ENCODE measurements at places on chromosomes 3 and 15.
A peak's percentile ranks its signal among the peaks of the same experiment; 100 is the strongest.

- no peak for DNase-seq
Observed at GRCh38 chr3:127753898-127754410, 68.4 kb downstream of the MGLL start.

DNA sequence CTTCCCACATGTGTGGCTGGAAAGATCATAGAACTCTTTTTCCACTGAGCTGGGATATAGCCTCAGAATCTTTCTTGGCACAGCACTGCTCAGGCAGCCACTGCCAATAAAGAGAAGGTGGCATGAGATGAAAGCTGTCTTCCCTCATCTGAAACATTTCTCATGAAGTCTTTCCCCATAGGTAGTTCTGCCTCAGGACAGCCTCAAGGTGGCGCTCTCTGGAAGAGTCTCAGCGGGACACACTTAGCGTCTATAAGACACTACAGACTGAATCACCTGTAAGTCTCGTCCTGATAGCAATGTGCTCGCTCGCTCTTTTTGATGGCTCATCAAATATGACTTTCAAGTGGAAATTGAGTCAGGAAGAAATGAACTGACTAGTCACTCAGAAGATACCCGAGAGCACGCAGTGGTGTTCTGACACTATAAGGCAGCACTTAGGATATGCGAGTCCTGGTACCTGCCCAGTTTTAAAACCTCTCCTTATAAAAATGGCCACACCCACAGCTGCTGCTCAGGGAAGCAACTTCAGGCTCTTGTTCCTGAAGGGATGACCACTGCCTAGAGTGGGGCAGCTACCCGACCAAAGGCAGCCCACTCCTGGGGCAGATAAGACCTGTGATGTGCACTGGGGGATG, 269.5 kb downstream of the SUCLG2 start:
- no peak for DNase-seq

DNA sequence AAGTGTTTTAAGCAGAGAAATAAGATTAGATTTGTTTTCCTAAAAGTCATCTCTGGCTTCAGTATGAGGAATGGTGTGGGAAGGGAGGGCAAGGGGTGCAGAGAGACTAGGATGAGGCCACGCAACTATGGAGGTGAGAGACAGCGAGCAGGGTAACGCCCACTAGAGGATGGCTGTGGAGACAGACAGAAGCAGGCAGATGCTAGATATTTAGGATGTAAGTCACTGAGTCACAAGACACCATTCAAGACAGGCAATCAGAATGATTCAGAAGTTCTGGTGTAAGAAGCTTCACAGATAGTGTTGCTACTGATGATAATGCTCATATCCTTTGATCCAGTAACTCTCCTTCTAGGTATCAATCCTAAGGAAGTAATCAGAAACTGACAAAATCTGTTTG, 19.1 kb downstream of the HSPBAP1 start:
- no peak for DNase-seq

DNA sequence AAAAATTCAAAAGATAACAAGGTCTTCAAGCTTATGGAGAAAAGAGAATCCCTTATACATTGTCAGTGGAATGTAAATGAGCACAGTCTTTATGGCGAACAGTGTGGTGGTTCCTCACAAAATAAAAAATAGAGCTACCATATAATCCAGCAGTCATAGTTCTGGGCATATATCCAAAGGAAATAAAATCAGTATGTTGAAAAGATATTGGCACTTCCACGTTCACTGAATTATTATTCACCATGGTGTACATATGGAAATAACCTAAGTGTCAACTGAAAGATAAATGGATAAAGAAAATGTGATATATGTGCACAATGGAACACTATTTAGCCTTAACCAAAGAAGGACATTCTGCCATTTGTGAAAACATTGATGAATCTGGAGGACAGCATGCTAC, 1161.2 kb downstream of the ROBO2 start:
- DNase-seq = no peak

GRCh38 chr15:96293441-96293840, 37.1 kb upstream of the NR2F2 start:
- no peak for DNase-seq

DNA sequence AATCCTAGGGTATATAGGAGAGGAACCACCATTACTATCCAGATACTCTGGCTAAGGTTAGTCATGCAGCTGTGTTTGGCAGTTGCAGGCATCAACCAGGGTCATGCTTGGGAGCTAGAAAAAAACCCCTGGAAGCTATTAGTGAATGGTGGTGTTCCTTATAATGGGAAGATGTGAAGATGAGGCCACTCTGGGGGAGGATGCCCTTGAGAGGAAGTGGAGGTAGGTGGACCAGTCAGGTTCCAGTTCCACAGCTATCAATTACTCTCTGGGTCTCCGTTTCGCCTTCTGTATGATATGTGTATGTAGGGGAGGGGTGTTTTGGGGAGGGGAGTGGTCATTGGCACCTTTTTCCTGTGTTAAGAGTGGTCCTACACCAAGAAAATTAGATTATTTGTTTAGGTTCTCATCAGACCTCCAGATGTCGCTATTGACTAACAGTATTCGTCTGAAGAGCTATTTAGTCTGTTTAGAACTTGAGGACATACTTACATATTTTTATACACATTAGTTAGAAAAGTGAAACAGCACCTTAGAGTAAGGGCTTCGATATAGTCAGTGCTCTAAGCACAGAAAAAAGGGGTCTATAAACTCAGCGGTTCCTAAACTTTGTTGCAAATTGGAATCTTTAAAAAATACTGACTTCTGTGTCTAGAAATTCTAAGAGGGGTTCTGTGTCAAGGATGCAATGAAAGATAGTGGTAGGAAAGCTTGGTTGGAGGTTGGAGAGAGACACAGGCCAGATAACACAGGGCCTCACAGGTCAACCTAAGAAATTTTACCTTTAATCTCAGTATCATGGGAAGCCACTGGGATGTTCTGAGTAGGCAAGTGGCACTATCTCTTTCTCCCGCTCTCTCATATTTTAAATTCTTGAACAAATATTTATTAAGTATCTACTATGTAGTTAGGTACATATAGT, 9.1 kb upstream of the HPS3 start:
- DNase-seq = no peak

DNA sequence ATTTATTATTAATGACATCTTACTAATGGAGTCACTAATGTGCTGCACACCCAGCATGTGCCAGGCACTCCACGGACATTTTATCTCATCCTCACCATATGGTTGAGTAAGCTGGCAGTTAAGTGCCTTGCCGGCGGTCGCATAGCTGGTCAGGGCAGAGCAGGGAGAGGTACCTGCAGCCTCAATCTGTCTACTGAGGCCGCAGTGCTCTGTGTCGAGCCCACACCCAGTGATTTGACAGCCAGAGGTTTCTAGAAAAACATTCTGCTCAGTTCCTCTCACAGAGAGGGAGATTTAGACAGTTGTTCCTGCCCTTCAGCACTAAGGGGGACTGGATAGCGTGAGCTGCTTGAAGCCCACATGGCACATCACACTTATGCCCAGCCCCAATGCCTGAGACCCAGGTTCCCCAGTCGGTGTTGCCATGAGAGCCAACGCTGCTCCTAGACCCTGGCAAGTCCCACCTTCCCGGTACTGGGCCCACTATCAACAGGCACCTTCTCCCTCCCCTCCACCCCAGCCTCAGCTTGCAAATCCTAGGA, 2.6 kb downstream of the LIPC start:
- DNase-seq = no peak

DNA sequence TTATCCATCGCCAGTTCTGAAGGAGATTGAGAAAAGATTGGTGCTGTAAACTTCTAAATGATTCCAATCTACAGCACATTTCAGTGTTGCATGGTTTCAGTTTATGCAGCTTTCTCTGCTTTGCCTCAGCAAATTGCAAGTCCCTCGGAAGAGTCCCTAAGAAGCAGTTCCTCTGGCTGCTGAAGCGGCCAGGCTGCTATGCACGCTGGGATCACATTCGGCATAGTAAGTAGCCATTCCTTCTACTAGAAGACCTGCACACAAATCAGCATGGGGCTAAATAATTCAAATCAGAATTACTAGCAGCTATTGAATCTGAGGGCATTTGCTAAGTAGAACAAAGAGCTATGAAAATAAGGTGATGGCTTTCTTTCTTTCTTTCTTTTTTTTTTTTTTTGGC, 769.5 kb downstream of the AGBL1 start:
- no peak for DNase-seq

GRCh38 chr15:78842519-78842918, 30.2 kb upstream of the MORF4L1 start:
- no peak for DNase-seq

DNA sequence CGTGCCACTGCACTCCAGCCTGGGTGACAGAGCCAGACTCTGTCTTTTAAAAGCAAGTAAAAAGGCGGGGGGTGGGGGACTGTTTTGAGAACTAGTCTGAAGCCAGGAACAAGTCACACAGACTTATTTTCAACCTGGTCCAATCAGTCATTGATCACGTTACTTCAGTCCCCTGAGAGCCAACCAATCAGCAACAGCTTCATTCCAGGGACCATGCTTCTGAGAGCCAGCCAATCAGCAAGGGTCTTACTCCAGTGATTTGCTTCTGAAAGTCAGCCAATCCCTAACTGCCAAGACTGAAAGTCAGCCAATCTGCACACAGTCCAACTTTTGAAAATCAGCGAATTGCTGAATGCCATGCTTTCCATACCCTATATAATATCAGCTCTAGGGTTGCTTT, 48.6 kb upstream of the C15orf39 start:
- no peak for DNase-seq

DNA sequence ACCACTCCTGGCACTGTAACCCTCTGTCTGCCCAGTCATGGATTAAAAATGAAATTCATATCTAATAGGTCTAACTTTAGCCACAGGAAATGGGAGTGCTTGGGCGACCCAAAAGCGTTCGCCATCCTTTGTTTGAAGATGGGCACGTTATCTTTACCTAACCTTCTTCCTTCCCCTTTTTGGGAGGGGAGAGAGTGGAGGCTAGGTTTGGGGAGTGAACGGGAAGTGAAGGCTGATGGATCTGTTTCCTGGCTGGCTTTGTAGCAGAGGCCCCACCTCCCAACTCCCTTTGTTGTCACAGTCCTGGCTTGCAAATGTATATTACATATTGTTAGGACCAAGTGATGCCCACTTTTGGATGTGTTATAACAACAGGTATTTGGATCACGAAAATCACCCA, 98.1 kb upstream of the ARHGEF3 start:
- DNase-seq = no peak

DNA sequence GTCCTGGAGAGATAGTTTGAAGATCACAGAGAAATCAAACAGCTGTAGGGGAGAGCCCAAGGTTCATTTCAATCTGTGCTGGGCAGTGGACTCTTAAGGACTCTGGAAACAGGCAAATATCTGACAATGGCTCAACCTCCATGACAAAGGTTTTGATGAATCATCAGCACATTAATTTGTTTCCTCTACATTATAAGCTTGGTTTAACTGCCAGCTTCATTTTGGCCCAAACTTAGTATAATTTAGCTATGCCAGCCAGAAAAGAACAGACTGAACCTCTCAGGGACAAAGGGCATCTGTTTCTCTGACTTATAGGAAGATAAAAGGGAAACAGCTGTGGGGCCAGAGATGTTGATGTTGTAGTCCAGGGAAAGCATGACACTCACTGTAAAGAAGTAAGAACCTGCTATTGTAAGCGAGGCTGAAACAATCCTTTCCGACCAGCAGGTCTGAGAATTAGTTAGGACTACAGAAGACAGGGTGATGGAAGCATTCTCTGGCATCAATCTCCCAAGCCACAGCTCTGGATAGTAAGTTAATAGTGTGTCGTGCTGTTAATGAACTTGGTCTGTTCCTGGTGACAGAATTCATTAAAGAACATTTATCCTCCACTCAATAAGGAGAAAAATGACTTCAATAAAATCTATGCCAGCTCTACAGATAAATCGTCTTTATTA, 110.1 kb downstream of the KCNMB2 start:
- DNase-seq = no peak

GRCh38 chr3:176766862-176767261, 430.4 kb downstream of the TBL1XR1 start:
- DNase-seq = no peak

- no peak for DNase-seq
Observed at GRCh38 chr3:179452872-179453271, 1.6 kb upstream of the GNB4 start.

- no peak for DNase-seq
Observed at GRCh38 chr3:123352134-123352554, 96.7 kb downstream of the ADCY5 start.

DNA sequence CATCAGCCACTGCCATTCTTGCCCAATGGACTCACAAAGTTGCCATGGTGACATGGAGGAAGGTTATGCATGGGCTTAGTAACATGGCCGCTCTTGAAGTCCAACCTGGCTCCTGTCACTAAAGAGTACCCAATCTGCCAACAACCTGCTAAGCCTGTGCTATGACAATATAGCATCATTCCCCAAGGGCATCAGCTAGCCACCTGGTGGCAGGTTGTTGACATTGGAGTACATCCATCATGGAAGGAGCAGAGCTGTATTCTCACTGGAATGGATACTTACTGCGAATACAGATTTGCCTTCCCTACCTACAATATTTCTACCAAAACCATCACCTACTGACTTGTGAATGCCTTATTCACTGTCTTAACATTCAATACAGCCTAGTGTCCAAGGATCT, 138.9 kb upstream of the RORA start:
- no peak for DNase-seq

GRCh38 chr3:63514678-63515077, 137.8 kb upstream of the SNTN start:
- no peak for DNase-seq

GRCh38 chr3:184355261-184356040, 6.0 kb downstream of the CLCN2 start:
- no peak for DNase-seq

GRCh38 chr3:102053375-102053989, 204.2 kb downstream of the NFKBIZ start:
- DNase-seq = no peak

DNA sequence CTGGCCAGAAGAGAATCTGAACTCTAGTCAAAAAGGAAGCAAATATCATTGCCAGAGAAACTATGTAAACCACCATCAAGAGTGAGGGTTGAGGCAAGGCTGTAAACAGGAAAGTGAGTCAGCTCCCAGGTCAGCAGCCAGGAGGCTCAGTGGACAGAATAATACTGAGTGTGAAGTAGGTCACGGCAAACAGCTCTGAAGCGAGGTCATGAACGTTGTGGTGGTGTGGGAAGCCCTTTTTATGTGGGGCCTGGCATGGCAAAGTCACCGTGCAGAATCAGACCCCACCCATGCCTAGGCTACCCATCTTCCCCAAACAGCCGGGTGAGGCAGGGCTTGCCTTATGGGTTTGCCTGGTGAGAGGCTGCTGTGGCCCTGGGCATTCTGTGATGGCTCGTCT, 43.9 kb downstream of the THBS1 start:
- DNase-seq = peak; percentile 29

GRCh38 chr3:15180042-15180611, 25.9 kb upstream of the CAPN7 start:
- no peak for DNase-seq

DNA sequence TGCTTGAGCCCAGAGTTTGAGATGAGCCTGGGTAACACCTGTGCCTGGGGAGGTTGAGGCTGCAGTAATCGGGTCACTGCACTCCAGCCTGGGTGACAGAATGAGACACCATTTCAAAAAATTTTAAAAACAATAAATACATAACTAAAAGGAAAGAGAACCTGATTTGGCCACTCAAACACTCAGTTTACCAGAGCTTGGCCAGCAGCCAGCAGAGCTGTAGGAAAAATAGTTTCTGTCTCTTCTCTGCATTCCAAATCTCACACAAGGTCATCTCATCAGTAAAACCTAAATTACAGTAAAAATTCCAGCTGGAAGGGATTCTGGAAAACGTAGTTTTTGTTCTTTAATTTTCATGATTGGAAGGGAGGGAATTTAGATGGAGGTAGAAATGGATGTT, 7.8 kb upstream of the PPM1L start:
- no peak for DNase-seq

Data from stimulated activated CD8-positive, alpha-beta memory T cell treated with anti-CD3 and anti-CD28 coated beads, Interleukin-4, amount 100 ng/mL, for 1 hour (primary cell).